ENCODE measurements at places on chromosomes 4 and X.
A peak's percentile ranks its signal among the peaks of the same experiment; 100 is the strongest.

DNA sequence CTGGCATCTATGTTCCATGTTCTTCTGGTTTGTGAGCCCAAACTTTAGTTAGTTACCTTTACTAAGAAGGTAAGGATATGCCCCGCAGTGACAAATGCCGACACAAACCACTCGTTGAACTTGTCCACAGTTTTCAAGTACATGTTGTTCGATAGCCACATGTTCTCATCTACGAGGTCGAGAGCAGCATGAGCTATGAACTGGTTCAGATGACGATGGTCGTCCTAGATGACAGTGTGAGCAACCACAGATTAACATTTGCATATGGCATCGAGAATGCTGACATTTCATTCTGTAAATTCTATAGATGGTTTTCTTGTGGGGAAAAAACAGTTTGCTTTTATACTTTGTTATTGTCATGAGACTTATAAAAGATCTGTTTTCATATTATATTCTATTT lies 18.0 kb downstream of the TRAPPC2 start:
- no peak for DNase-seq

GRCh38 chrX:153802513-153803045 lies 8.1 kb downstream of the SSR4 start:
- DNase-seq, result no peak

DNA sequence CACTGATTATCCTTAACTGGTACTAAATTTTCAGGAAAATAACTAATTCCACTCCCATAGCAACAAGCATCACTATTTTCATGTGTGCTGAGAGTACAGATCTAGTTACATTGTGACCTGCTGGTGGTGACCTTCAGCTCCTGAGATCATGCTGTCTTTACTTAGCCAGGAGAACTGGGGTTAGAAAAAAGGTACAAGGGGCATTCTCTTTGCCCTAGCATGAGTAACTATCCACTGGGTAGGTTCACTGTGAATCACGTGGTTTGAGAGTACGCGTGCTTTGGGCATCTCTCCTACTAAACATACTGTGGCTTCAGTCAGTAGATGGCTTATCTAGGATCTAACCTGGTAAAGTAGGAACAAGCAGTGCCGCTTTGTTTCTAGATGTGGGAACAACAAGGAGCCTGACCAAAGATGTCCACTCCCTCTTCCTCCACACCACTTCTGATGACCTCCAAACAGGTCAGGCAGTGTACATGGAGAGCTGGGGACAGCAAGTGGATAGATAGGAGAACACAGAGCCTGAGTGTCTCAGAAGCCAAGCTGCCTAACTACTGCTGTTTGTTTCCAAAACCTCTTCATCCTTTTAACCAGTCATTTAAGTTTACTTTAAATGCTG lies 90.2 kb downstream of the CBR4 start:
- no peak for DNase-seq

DNA sequence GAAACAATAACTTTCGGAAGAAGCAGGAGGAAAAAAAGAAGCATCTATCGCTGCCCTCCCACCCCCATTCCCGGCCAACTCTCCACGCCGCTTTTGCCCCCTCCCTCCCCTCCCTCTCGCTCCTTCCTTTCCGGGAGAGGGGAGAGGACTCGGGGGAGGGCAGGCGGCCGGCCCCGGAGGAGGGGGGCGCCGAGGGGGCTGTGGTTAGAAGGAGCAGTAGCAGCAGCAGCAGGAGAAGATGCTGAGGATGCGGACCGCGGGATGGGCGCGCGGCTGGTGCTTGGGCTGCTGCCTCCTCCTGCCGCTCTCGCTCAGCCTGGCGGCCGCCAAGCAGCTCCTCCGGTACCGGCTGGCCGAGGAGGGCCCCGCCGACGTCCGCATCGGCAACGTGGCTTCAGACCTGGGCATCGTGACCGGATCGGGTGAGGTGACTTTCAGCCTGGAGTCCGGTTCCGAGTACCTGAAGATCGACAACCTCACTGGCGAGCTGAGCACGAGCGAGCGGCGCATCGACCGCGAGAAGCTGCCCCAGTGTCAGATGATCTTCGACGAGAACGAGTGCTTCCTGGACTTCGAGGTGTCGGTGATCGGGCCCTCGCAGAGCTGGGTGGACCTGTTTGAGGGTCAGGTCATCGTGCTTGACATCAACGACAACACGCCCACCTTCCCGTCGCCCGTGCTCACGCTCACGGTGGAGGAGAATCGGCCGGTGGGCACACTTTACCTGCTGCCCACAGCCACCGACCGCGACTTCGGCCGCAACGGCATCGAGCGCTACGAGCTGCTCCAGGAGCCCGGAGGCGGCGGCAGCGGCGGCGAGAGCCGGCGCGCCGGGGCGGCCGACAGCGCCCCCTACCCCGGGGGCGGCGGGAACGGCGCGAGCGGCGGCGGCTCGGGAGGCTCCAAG lies 1.3 kb downstream of the PCDH7 start:
- DNase-seq, result no peak

- no peak for DNase-seq
Observed at GRCh38 chr4:7417639-7418038, 17.1 kb downstream of the PSAPL1 start.

- peak; percentile 63 for DNase-seq
Observed at GRCh38 chr4:142846729-142847596, 862 bp upstream of the INPP4B start.

- DNase-seq, result no peak
Observed at GRCh38 chrX:15245896-15246295, 24.0 kb downstream of the ASB9 start.

DNA sequence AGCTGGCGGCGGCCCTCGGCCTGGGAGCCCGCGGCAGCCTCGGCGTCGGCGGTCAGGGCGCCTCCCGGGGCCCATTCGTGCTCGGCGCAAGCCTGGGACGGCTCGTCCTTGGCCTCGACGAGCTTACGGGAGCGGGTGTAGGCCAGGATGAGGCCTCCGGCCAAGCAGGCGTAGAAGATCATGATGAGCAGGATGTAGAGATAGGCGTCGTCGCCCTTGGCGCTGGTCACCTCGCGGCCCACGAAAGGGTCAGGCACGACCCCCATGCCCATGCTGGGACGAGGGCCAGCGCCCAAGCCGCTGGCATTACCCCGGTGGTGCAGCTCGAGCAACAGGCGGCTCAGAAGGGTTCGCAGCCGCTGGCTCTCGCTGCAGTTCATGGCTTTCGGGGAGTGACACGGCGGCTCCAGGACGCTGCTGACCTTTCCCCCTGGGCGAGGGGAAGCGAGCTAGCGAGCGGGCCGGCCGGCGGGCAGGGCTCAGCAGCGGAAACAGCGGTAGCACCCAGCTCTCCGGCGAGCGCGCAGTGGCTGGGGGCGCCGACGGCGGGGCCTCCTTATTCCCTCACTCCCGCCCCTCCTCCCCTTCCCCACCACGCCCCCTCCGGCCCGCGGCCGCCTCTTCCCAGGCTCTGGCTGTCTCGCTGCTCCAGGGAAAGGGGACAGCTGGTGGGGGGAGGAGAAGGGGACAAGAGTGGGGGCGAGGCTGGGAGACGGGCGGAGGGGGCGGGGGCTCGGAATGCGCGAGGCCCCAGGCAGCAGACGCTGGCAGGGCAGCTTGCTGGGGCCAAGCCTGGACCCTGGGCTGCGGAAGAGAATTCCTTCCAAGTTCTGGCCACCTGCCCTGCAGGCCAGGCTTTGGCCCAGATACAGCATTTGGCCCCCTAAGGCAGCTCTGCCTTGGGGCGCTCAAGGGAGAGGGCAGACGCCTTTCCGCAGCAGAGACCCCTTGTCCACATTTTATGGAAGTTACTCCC lies at the start of gene KCNE5:
KCNE5 (minus strand) TSS at position 532 of the 976 bp plus-strand sequence; CDS start at position 380, 152 bp downstream.
- DNase-seq, result no peak

GRCh38 chr4:76905521-76905920 lies 7.6 kb upstream of the SOWAHB start:
- DNase-seq, result no peak

DNA sequence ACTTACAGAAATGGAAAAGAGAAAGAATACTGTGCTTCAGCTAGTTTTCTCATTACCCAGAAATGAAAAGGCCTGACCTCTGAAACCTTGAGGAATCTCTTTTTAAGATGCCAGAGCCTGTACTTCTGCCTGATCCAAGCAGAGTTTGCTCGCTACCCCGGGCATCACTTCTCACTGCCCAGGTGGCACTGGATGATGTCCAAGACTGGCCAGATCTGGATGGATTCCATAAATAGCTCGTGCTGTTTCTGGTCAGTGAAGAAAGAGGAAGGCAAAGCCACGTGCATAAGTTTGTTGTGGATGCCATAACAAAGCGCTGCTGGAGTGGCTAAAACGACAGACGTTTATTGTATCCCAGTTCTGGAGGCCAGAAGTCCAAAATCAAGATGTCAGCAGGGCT lies 133.5 kb downstream of the TBL1X start:
- no peak for DNase-seq

DNA sequence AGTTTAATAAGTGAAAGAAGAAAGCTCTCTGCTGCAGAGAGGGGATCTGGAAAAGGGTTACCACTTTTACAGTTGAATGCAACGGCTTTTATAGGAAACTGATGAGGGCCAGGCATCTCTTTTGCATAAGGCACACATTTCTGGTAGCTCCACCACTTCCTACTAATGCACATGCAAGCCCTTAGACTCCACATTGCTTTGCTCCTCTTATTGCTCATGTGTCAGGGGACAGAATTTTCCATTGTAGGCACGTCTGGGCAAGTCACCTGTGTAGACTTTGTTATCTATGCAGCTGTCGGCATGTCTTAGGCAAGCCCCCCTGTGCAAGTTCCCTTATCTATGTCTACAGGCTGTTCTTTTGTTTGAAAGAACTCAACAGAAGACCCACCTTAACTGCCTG lies 294.6 kb upstream of the STS start:
- no peak for DNase-seq

GRCh38 chr4:57605376-57605775 lies 495.2 kb upstream of the IGFBP7 start:
- DNase-seq, result no peak

DNA sequence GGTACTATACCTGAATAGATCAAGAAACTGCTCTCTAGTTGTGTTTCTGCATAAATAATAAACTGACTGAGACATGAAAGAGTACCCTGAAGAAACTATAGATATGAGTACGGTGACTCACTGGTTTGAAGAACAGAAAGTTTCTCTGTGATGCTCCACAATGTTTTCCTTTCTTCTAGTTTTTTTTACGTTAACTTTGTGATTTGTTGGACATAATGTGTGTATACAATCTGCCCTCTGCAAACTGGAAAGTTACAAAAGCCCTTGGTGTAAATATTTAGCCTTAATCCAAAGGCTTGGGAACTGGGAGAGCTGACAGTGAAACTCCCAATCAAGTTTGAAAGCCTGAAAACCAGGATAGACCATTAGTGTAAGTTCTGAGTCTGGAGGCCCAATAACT lies 31.6 kb upstream of the PAPSS1 start:
- DNase-seq, result no peak

DNA sequence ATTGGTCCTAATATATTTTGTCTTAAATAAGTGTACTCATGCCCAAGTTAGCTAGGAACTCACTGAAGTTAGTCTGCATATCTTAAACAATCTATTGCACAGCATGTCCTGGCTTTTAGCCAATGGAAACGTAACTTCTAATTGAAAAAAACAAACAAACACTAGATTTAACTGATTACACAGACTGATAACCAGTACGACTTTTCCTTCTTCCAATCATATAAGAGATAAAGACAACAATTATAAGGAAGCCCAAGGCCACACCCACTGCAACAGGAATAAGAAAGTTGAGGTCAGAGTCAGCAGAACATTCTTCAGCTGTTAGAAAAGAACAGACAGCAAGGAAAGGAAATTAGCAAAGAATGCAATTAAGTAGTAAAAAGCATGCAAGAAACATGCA lies 40.8 kb downstream of the LAMP2 start:
- DNase-seq, result no peak

DNA sequence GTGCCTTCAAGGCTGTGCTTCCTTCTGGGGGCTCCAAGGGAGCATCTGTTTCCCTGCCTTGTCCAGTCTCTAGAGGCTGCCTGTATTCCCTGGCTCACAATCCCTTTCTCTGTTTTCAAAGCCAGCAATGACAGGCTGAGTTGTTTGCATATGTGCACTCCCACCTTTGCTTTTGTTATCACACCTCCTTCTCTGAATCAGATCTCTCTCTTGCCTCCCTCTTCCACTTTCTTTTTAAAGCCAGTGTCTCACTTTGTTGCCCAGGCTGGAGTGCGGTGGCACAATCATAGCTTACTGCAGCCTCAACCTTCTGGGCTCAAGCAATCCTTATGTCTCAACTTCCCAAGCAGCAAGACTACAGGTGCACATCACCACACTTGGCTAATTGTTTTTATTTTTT lies 37.1 kb upstream of the LEF1 start:
- no peak for DNase-seq

DNA sequence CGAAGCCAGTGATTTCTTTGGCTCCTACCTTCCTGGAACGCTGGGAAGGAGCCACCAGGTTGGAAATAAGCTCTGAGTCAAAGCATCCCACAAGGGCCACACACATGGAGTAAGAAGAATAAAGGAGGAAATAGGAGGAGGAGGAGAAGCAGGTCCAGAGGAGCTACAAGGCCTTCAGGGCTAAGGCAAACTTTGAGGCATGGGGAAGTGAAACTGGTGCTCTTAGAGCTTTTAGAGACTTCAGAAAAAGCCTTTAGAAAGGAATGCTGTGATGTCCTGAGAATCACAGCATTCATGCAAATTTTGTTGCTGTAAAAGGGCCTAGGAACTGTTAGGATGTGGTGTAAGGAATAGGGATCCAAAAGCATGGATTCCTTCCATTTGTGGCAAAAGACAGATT lies 135.9 kb upstream of the ARHGEF9 start:
- DNase-seq, result no peak

GRCh38 chr4:4995908-4996265 lies 23.4 kb downstream of the CYTL1 start:
- DNase-seq, result no peak

GRCh38 chrX:129653181-129653970 lies 1.4 kb downstream of the APLN start:
- no peak for DNase-seq

GRCh38 chr4:66307641-66308438 lies 637.6 kb upstream of the EPHA5 start:
- DNase-seq, result no peak

DNA sequence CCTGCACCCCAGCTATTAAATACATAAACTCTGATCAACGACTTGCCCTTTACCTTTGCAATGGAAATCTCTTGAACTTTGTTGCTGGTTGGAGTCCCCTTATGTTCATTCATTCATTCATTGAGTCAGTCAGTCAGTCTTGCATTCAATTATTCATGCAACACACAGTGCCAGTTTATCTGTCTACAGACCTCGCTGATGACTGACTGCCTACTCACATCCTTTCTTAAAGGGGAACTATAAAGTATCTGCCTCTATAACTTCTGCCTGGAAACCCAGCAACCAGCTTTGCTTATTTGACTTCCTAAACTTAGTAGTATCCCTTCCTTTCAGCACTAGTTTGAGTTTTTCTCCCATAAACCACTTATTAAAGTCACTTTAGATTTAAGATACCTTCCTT lies 620.8 kb upstream of the ADGRL3 start:
- no peak for DNase-seq

GRCh38 chrX:120797188-120797851 lies 78.3 kb downstream of the CT47B1 start:
- no peak for DNase-seq

- DNase-seq, result no peak
Observed at GRCh38 chr4:41881981-41882624, 53.1 kb upstream of the TMEM33 start.

DNA sequence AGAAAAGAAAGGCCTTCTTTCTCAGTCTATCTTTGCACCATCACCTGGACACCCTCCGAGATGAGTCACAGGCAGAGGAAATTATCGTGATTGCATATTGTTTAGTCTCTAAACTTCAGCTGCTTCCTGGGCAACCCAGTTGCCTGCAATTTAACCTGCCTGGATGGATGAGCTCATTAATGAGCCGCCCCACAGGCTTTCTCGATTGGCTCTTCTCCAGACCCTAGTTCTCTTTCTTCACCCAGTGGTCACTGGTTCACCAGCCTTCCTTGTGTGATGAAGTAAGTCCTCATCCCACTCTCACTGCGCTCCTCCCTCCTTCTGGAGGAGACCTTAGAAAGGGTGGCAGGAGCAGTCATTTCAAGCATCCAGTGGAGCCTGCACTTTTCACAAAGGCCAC lies 94.4 kb downstream of the SOWAHB start:
- DNase-seq, result no peak

All from activated T-cell treated with anti-CD3 and anti-CD28 coated beads for 1 hour (primary cell).